ENCODE measurements at places on chromosomes 12 and 14.

DNA sequence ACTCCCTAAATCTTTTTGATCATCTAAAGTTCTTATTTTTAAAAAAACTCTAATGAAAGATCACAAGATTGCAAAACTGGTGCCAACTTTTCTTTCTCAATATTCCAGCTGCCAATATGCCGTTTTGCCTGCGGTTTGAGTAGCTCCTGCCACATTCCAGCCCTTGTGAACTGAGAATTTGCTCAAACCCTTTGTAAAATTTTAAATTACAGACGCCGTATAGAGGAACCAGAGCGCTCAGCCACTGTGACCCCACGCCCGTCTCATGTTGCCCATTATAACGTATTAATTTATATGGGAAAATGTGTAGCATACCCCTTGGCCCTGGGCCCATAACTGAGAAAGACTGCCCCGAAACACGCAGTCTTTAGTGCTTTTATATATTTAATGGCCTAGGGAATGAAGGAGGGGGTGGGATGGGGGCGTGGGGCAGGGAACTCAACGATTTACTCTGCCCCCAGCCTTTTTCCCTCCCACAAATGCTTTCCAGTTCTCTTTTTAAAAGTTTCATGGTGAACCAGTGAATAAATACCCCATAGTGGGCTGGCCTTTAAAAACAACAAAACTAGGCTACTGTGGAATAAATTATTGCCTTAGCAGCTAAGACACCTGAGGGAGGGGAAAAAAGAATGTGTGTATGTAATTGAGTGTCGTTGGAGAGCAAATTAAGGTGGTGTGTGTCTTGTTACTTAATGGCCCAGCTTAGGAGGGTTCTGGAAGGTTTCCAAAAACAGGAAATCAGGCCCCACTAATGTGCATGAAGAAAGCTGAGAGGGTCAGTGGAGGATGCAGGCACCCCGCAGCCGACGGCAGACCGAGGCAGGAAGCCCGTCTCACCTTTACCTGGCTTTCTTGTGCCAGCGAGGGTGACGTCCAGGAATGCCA is 45.7 kb upstream of the RFLNA start:
- peak; percentile 86 for ATAC-seq

DNA sequence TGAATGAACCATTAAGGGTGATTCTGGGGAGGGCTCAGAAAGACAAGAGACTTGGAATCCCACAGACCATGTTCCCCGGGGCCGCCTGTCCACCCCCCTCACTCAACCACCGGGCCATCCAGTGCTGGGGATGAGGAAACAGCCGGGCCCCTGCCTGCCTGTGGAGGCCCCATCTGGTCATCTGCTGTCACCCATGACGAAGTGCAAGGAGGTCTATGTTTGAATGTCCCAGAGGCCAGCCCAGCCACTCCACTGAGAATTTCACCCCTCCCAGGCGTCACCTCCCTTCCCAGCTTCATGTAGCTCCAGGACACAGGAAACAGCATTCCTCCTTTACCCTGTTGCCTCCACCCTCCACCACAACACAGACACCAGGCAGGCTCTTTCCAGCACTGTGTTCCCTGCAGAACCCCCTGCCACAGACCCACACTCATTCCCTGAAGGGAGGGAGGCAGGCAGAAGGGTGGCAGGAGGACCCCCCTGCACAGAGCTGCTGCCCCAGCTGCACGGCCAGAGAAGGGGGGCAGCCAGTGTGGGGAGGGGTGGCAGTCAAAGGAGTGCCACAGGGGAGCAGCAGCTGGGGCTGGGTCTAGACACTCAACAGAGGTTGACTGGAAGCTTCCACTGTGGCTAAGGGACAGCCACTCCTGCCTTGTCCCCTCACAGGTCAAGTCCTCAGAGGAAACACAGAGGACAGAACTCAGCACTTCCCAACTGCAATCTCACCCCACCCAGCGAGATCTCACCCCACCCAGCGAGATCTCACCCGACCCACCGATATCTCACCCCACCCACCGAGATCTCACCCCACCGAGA is 50.3 kb upstream of the PPP2R5C start:
- no peak for ATAC-seq

- ATAC-seq, result no peak
Measured at GRCh38 chr12:91316907-91317269, 134.3 kb upstream of the DCN start.

GRCh38 chr14:100651999-100652508 is 64.8 kb upstream of the BEGAIN start:
- no peak for ATAC-seq

GRCh38 chr12:12976366-12976765 is 23.7 kb downstream of the HEBP1 start:
- peak; percentile 53 for ATAC-seq

GRCh38 chr12:123886258-123886657 is 86.4 kb downstream of the CCDC92 start:
- no peak for ATAC-seq

DNA sequence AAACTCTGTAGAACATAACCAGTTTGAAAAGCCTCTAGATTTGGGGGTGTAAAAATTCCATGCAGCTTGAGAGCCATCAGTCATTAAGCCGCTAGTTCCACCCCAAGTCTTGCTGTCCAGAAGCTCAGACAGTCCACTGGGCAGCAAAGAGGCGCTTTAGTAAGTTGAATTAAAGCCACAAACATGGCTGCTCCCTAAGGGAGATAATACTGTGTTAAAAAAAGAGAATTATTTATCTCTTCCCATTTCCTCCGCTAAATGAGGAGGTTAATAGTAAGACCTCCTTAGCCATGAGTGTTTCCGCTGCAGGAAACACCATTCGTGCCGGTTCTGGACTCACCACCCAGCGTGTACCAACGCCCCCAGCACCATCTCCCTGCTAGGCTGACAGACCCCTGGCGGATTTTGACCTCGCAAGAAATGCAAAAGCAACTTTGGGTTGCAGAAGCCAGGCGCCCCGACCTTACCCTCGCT is 536 bp downstream of the TM7SF3 start:
- peak; percentile 35 for ATAC-seq

- no peak for ATAC-seq
Measured at GRCh38 chr12:130142736-130143135, 19.5 kb upstream of the FZD10 start.

DNA sequence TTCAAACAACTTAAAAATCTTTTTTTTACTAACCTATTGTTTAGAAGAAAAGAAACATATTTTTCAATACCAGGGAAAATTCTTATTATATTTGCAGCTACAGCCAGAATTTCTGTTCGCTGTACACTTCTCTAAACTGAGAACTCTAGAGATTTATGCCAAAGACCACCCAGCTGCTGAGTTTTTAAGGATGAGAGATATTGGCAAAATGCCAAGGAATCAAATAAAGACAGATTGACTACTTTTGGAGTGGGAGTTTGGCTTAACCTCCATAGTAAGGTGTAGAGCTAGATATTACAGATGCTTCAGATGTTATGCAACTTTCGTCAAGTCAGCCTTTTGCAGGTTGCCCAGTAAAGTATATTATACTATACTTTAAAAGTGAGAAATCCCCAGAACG is 71.8 kb downstream of the TTLL5 start:
- ATAC-seq, result no peak

DNA sequence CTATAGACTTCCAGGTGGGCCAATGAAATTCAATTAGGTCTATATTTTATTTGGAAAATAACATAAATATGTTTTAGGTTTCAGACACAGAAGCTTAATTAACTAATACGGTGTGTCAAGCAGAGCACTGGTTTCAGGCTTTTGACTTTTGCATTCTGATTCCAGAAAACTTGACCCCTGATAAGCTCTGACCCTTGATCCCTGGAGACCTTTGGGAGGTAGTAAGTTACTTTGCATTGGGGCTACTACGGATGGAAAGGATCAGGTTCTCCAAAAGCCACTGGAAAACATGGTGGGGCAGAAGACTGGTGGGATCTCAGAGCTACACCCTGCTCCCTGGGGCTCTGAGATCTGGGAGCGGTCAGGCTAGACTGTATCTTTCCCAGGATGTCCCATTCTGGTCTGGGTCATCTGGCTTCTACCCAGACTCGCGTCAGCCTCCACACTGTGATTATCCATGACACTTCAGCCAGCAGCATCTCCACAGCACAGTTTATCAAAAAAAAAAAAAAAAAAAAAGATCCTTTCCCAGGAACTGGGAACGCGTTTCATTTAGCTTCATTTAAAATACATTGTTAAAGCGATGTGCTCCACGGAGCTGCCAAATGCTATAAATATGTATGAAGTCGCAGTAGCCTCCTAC is 17.8 kb upstream of the EMP1 start:
- no peak for ATAC-seq

DNA sequence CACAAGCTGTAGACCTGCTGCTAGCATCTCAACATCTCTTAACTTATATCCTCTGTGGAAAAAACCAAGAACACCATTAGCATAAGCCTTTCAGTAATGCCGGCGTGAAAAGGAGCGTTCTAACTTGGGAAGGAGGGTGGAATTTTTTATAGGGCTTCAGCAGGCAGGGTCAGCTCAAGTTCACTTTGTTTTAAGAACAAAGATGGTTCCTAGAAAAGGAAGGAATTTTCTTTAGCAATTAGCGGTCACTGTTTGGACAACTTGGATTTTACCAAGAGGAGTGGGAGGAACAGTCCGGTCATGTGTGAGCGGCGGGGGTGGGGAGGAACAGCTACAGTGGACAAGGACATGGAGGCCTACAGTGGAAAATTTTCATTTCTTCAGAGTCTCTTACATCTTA is 35.9 kb downstream of the BBS10 start:
- peak; percentile 38 for ATAC-seq

GRCh38 chr14:41072776-41073175 is 533.9 kb upstream of the LRFN5 start:
- ATAC-seq, result no peak

- no peak for ATAC-seq
Measured at GRCh38 chr12:48023386-48023785, 19.1 kb upstream of the COL2A1 start.

DNA sequence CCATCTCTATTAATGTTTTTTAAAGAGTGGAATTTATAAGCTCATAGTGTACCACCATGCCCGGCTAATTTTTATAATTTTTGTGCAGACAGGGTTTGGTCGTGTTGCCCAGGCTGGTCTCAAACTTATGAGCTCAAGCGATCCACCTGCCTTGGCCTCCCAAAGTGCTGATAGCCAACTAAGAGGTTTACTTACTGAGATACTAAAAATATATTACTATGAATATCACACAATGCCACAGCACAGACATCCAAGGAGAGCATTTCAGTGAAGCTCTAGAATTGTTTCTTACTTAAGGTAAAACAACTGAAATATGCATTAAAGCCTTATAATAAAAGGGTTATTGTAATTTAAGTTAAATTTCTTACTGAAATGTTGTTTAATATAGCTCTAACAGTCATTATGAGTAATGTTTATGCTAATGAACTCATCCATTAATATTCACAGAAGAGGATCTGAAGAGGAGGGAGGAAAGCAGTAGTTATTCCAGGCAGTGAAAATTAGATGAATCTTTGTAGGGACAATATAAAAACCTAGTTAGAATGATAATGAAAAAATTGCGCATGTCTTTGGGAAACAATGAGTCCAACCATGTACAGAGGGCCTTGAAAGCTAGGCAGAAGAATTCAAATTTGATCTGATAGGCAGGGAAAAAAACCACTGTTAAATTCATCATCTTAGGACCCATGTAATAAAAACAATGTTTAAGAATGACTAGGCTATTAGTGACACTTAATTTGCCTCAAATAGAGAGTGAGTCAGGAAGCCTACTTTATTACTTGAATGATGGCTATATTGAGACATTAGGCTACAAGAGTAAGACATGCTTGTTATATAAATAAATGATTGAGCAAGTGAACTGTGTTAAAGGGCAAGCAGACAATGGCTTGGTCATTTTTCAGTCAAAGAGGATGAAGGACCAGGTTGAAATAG is 99.2 kb downstream of the SLC41A2 start:
- peak; percentile 87 for ATAC-seq

GRCh38 chr12:119870457-119870856 is 6.7 kb downstream of the CIT start:
- peak; percentile 70 for ATAC-seq

Measured in motor neuron (in vitro differentiated cells).